ENCODE measurements at places on chromosomes 5 and 9.

- no peak for DNase-seq
Observed at GRCh38 chr5:175887463-175887862, 16.1 kb downstream of the CPLX2 start.

GRCh38 chr9:21589344-21590056 lies 107.4 kb upstream of the IFNE start:
- DNase-seq, result no peak

GRCh38 chr9:31597977-31598376 lies 786.5 kb upstream of the ACO1 start:
- DNase-seq, result no peak

DNA sequence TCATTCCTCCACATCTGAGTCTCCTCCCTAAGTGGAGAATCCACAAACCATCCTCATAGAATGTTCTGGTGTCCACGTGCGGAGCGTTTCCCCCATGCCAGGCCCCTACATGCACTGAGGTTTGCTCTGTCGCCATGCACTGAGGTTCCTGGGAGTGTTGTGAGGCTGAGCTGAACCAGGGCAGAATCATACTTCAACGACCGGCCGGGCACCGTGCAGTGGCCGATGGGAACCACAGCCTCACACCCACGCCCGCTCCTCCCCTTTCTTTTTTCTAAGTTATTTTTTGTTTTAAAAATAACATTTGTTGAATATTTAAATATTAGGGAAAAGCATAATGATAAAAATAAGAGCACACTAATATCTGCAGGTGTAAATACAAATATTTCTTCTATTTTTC lies 260.4 kb upstream of the IRX4 start:
- DNase-seq, result no peak

DNA sequence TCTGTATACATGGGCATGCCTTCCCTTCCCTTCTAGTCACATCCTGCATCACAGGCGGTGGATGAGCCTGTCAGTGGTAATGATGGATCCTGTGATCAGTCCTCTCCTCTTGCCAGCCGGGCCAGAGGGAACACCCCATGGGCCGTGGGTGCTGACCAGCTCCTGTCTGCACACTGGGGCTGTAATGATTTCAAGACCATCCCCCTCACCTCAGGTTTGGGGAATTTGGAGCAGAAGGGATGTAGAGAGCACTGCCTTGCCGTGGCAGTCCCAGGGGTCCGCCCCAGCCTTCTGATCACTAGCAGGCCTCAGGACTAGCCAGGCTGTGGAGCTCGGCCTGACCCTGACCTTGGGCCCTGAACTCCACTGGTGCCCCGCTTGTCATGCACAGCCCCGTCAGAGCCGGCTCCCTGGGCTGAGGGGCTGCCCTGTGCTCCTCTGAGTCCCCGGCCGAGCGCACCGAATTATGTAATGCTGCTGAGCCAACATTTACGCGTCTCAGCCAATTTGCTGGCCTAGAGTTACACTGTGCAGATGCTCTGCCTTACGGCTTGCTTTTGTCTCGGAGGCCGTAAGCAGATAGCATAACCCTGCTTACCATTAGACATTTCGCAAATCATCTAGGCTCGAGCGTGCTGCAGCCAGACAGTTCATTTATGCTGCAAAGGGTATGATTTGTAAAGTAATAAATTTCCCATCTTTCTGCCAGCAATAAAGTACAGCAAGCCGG lies 155.3 kb downstream of the MACROH2A1 start:
- no peak for DNase-seq

GRCh38 chr5:77590347-77590746 lies 48.2 kb downstream of the OTP start:
- DNase-seq, result no peak

- no peak for DNase-seq
Observed at GRCh38 chr5:180523629-180524466, 29.7 kb downstream of the CNOT6 start.

DNA sequence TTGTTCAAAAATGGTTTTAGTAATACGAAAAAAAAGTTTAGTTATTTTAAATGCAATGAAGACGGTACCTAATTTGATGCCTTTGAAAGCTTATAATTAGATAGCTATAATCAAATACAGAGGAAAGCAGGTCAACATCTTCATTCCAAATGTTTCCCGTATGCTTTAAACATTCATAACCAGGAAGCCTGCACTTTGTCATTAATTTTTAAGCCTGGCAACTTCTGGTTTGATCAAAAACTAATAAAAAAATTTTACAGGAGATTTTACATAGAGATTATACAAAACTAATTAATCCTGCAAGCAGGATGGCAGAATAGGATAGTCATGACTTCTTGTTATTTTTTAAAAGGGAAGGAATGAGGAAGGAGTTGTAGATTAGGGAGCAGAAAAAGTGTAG lies 353.0 kb downstream of the FBXL17 start:
- DNase-seq, result no peak

DNA sequence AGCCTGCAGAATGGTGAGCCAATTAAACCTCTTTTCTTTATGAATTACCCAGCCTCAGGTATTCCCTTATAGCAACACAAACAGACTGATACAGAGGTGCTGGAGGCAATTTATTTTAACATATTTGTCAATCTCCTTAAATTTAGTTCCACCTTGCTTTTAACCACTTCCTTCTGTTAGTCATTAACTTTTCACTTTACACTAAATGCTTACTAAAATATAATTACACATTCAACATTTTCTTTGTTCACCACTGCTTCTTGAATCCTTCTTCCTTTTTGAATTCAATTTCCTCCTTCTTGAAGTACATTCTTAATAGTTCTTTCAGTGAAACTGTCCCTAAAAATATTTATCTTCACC lies 39.4 kb downstream of the LYRM7 start:
- DNase-seq, result no peak
